ENCODE measurements at places on chromosomes 12 and 14.

- no peak for DNase-seq
Observed at GRCh38 chr14:34184126-34184525, 233.3 kb upstream of the EGLN3 start.

DNA sequence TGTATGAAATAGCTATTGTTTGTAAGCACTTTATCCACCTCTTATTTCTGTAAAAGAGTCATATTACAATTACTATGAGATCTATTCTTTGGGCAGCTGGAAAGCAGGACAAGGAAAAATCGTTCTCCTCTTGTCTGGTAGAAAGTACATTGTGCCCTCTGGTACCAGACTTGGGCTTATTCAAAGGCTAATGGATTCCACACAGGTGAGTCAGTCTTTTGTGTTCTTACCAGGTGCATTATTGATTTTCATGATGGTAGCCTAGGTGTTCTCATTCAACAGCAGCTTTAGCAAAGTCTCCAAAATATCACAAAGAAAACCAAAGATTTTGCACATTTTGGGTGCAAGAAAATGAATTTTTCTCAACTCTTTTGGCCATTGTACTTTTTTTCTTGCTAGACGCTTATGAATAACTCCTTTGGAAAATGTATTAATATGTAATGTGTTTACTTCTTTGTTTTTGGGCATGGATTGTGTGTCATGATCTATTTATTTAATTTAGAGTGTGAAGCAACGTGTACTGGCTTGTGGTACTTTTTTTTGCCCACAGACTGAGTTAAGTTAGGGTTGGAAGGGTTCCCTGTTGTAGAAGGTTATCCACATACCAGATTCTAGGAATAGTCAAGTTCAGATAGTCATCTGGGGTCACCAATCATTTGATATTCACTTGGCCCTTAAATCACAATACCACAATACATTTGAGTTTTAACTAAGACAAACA, 26.2 kb downstream of the MNAT1 start:
- DNase-seq = no peak

- no peak for DNase-seq
Observed at GRCh38 chr12:46219877-46220655, 48.8 kb downstream of the SLC38A1 start.

DNA sequence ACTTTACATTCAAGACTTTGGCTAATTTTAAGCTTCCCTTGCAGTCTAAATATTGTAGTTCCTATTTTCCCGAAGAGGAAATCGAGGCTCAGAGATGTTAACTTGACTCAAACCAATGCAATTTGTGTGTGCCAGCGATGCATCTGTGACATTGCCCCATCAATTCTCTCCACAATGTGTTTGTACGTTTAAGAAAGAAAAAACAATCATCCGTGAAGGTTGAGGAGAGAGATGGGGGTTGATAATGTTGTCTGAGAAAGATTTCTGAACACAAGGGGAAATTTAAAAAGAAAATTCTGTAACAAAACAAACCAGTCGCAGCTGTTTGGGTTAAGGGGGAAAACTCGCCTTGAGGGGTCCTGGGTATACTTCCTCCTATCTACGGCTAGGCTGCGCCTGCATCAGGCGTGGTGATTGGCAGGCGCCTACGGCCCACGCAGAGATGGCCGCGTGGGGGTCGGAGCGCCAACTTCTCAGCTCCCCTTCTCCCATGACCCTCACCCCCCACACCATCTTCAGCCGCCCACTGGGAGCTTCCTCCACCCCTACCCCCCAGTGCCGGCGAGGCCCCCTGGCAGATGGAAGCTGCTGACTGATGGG, 12.3 kb downstream of the SIX1 start:
- no peak for DNase-seq

DNA sequence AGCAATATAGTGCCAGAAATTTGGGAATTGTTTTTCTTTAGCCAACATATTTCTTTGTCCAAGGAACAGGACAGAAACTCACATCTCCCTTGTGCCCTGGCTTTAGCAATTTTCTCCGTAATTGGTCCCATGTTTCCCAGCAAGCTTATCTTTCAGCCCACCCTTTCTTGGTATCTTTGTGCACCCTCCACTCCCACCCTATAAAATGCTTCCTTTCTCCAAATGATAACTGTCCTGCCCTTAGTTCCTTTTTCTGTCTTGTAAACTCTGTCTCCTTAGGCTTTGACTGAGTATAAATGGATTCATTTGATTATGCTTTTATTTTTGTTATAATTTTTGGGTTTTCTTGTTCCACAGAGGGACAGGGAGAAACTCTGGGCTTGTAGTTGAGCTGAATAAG, 442.8 kb downstream of the ATP23 start:
- no peak for DNase-seq

DNA sequence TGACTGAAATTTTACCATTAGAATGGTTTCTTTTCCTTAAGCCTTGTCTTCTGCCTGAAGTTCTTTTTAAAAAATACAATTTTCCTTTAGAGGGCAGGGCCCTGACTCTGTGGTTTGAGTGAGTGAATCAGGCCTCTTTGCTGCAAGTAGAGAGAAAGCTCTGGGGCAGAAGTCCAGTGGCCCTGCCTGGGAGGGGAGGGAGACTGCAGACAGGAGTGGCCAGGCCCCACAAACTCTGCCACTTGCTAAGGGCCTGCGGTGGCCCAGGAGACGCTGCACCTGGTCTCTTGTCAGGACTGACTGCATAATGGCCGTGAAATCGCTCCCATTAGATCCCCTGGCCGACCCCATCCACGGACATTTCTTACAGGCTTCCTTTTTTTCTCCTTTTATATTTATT, 25.5 kb downstream of the TSPAN11 start:
- no peak for DNase-seq

DNA sequence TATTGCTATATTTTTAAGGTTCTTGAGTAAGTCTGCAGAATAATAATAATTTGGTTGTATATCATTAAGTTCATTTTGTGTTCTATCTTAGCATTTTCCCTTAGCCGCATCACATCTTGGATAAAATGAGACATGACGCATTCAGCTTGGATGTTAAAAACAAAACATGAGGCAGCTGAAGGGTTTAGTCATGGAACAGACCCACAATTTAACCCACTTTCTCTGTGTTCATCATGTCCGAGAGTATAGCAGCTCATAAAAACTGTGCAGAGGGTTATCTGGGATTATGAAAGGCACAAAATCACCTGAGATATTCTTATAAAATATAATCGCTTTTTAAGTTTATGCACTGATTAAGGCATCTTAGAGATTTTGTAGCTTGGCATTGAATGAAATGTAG, 219.3 kb downstream of the TRHDE start:
- no peak for DNase-seq

DNA sequence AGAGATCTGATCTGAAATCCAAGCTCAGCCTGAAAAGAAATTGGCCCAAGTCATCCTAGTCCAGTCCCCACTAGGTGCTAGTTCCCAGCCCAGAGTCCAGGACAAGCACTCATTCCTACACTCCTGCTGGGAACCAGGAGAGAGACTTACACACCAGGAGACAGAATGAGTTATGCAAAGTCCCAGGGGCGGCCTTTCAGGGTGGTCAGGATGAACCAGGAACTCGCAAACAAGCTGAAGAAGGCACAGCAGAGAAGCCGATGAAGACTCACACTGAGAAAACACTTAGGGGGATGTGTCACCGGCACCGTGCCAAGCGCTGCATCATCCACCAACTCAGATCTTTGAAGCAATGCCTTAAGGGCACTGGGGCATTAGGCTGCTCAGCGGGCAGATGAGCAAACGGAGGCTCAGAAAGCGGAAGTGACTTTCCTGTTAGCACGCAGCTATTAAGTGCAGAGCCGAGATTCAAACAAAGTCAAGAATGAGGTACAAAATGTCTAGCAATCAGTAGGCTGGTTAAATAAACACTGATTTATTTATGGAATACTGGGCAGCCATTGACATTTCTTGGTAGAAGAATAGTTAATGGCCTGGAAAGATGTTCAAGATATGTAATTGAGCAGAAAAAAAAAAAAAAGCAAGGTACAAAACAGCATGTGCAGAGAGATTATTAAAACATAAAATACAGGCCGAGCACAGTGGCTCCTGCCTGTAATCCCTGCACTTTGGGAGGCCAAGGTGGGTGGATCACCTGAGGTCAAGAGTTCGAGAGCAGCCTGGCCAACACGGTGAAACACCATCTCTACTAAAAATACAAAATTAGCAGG, 78.7 kb downstream of the LRRC74A start:
- DNase-seq = peak; percentile 67

DNA sequence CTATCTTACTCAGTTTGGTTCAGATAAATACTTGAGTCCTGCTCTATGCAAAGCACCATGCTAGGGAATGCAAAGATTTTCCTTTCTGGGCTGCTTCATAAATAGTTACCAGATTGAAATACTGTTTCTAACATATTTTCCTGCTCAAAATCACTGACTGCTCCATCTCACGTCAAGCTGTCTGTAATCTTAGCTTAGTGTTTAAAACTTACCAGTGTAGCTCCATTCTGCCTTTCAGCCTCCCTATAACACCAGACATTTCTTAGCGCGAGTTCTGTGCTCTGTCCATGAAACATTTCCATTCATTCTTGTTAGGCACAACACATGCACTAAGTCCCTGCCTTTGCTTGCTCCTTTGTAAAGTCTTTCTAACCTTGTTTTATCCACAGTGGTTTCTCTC, 129.4 kb downstream of the NPAS3 start:
- no peak for DNase-seq

GRCh38 chr14:75310295-75311111, 31.9 kb downstream of the FOS start:
- no peak for DNase-seq

DNA sequence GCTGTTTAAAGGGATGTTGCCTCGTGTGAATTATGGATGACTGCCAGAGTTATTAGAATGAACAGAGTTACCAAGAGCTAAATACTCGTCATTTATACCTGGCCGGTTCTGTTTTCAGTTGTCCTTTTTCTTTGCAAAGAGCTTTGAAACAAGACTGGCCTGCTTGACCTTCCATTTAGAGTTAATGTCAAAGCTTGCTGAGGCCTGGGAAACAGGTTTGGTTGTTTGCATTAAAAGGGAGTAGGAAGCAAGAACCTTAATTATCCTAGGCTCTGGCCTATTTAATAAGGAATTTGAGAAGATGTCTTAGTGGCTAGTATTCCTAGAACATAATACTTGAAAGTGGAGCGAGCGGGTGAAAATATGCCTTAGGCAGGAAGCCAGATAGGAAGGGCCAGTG, 233.3 kb downstream of the CACNA1C start:
- DNase-seq = no peak

DNA sequence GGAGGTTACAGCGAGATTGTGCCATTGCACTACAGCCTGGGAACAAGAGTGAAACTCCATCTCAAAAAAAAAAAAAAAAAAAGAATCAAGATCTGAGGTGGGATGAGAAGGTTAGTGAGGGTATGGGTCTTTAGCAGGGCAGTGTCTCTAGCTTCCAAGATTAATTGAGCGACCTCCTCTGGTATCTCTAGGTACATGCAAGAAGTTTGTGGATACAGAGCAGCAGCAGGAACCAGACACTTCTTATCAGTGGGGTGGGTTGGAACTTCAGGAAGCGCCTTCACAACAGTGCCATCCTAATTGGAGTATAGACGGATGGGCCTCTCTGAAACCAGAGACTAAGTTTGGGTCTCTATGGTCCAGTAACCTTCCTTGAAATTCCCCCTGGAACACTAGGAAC, 51.9 kb upstream of the CISTR start:
- no peak for DNase-seq

GRCh38 chr12:48441069-48441468, 31.3 kb upstream of the ANP32D start:
- DNase-seq = no peak

- no peak for DNase-seq
Observed at GRCh38 chr14:99129998-99130397, 142.0 kb downstream of the BCL11B start.

DNA sequence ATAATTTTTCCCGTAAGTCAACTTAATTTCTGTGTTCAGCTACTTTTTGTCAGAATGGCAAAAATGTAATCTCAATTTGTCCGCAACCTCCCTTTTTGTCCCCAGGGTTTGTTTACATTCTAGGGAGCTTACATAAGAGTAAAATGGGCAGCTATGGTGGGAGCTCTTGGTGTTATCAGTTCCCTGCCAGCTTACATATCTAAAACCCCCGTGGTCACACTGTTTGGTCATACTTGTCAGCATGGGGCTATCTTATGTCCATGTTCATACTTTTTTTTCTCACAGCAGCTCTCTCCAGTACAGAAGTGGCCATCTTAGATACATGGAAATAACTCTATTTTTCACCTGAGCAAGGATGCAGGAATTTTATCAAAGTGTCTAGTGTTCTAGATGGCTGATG, 16.7 kb downstream of the SLCO1C1 start:
- no peak for DNase-seq

GRCh38 chr12:6457220-6457945, 5.5 kb downstream of the TAPBPL start:
- no peak for DNase-seq

GRCh38 chr12:18932715-18933114, 194.8 kb downstream of the CAPZA3 start:
- DNase-seq = no peak

GRCh38 chr12:87363497-87364084, 665.6 kb downstream of the C12orf50 start:
- no peak for DNase-seq

GRCh38 chr12:92505254-92506231, 197.2 kb upstream of the PLEKHG7 start:
- DNase-seq = no peak

DNA sequence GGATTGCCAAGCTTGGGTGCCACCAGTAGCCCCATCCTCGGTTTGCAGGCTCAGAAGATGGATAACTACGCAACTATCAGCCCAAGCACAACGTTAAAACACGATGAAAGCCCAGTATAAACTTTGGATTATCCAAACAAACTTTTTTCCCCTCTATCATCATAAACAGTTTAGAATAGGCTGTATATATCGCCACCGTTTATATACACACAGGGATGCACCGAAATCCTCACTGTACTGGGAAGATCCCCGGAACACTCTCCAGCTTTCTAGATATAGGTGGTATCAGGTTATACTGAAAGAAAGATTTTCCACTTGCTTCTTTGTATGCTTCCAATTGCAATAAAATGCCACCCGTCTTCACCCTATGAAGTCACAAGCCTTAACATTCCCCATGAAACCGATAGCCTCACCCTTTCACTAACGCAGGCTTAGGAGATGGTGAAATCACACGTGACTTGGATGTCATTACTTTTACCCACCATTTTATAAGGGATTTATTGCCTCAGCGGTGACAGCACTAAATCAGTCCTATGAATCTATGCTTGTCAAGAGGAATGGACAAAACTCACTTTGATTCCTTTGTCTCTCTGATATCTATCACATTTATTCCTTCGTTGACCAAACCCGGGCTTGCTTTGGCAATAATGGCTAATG, 207.6 kb upstream of the FOXN3 start:
- DNase-seq = no peak

GRCh38 chr12:93370947-93371346, 6.8 kb upstream of the NUDT4 start:
- DNase-seq = no peak

- DNase-seq = no peak
Observed at GRCh38 chr12:82998509-82998908, 311.8 kb downstream of the TMTC2 start.

Measured in GM19239 (cell line).